ENCODE measurements at places on chromosomes 3 and 15.

DNA sequence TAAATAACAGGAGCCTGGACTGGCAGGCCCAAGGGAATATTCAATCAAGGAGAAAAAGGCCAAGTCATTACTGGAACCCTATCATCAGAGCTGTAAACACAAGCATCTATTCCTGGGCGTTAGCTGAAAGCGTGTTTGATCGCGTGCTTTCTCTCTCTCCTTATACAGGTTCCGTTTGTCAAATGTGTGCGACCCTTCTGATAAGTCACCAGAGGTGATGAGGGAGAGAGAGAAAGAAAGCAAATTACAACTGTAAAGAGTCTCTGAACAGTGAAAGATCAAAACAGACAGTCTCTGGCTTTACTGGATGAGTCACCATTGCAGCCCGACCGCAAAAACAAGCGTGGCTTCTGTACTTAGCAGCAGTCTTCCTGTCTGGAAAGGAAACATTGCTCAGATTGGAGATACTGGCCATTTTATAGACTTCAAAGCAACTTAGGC is 39.5 kb upstream of the TPRG1 start:
- DNase-seq = peak; percentile 57

DNA sequence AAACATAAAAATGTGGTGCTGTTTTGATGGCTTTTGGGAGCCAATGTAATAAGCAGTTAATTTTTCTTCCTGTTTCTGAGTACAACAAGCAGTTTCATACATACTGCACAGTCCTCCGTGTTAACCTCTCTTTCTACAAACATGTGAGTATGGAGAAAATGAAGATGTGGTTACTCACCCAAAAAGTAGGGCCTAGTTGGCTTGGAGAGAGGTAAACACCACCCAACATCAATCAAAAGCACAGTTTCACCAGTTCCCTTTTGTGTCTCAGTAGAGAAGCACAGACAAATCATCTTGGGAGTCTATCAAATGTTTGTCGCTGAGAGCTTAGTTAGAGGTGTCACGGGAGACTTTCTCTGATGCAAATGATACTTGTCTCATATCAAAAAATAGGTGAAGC is 320.2 kb downstream of the UNC13C start:
- no peak for DNase-seq

DNA sequence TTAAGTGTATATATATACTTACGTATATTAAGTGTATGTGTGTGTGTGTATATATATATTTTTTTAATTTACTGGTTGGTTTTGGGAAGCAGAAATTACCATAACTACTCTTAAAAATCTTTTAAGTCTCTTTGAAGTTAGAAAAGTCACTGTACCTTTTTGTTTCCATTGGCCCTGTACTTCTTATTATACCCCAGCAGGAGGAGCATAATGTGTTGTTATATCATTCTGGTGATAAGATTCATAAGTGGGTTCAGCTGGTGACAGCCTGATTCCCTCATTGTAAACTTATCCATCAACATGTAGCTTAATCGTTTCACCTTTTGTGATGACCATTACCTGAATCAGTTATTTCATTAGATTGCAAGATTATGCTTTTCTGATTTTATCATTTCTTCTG is 30.8 kb downstream of the MLH1 start:
- DNase-seq = no peak

GRCh38 chr3:25592510-25592968 is 72.2 kb downstream of the TOP2B start:
- no peak for DNase-seq
